Cardiac muscle cell (in vitro differentiated cells and primary cell): ENCODE measurements at places on chromosomes 6 and 20.

- no peak for DNase-seq
These were observed 101.5 kb downstream of the POPDC3 start for GRCh38 chr6:105078386-105078708.

- DNase-seq: no peak
These were observed 84.7 kb downstream of the CD164 start for GRCh38 chr6:109297406-109298110.

DNA sequence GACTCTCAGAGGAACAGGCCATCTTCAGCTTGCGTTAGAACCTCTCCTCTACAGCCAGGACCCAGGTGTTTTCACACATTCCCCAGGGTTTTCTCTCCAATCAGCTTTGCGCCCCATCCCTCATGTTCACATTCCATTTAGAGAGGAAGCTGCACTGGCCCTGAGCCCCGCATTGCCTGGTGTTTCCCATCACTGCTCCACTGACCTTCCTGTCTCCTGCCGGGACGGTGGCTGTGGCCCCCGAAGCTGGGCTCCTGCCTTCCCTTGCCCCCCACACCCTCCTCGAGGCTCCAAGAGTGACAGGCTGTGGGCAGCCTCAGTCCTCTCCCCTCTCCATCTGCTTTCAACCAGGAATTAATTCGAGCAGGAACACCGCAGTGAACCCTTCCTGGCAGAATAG lies 357.3 kb downstream of the THBS2 start:
- no peak for DNase-seq

- DNase-seq: no peak
These were observed 289.6 kb downstream of the RFPL4B start for GRCh38 chr6:112636650-112637262.

DNA sequence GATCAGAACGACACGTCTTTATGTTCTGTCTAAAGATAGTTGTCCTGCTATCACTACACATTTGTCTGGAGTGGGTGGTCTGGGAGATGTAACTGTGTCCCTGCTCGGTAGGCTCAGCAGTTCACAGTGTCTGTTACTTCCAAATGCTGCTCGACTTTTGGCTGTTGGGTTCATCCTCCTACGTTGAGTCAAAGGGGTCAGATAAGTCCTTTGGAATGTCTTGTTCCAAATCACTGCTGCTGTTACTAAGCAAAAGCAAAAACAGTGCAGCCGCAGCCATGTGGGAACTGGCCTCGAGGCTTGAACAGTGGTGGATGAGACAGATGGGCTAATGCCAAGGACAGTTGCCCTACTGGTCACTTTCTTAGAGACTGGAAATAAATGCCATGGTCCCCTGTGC lies 272.2 kb upstream of the MAP3K7 start:
- no peak for DNase-seq

- DNase-seq: peak; percentile 27
These were observed 110.6 kb downstream of the CDKAL1 start for GRCh38 chr6:20644667-20645370.

DNA sequence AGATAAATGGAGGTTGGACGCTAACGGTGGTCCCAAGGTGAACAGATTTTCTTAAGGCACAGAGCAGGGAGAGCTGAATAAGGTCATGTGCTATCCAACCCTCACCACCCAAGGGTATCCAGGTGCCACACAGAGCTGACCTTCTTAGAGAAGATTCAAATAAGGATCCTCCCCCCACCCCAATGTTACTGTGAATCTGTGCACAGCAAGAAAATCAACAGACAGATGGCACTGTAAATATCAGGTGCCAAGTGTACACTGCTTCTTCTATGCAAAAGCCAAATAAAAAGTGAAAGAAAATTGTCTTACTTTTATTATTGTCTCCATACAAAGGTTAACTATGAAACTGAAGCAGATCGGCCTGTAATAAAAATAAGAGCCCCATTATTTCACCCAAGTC lies 96.9 kb downstream of the PAK5 start:
- no peak for DNase-seq

DNA sequence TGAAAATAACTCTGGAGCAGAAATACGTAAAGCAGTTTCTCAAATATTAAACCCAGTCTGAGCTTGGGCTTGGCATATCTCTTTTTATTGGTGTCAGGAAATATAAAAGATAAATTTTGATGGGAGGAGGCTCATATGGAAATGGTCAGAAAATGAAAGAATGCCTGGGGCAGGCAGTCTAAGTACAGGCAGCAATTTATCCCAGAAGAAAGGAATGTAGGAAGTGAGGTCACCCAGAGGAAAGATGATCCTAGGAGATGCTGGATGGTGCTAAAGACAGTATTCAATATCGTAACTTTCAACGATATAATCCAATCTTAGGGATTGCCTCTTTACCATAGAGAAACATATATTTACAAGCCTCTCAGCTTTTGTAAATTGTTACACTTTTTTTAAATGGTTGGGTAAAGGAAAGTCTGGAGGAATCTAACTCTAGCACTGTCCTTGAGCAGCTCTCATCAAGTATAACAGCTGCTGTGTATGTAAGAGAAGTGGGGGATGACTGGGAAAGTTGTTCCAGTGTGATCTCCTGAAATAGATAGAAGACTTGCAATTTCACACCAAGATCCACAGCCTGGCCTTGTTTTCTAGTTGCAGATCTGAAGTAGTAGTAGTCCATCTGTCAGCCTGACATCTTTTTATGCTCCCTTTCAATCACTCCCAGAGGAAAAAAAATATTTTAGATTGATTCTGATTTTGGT lies 256.9 kb upstream of the SASH1 start:
- no peak for DNase-seq

DNA sequence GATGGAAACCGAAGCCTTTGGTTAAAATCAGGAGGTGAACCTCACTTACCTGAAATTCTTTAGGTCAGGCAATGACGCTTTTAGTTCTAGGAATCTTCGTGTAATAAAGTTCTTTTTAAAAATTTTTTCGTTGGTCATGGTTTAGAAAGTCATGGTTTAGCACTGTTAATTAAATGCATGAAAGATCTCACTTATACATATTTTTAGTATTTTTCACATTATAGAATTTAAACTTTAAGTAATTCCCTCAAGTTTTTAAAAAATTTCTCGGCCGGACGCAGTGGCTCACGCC lies 1.1 kb downstream of the DSE start:
- DNase-seq: no peak

DNA sequence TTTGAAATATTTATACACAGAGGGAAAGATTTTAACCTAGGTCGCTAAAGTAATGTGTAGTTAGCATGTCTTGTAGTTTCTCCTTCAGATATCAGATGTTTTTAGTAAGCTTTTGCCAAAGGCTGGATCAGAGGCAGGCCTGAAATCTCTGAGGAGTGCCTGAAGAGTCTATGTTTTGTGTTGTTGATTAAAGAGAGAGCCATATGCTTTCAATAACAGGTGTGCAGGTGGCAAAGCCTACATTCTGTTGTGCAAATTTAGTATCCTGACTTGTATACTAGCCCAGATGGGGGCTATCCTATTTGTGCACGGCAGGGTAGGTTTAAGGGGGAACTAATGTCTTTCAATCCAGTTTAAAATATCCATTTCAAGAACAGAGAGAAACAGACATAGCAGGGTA lies 167.1 kb upstream of the ATXN1 start:
- DNase-seq: no peak

GRCh38 chr6:31125162-31125561 lies 4.9 kb upstream of the CDSN start:
- DNase-seq: no peak

DNA sequence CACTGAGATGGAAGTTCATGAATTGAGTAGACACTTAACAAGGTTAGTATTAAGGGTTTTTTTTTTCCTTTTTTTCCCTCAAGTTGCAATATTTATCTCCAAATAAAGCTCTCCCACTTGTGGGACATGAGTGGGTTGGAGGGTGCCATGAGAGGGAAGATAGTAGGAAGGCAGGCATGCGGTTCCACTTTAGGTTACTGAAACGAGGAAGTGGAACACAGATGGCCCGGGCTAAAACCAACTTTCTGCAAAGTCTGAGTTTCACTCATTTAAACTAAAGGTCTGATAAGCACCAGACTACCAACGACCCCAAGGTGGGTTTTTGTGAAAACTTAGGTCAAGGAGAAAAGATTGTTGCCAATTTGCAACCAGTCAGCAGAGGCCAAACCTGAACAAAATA lies 42.2 kb downstream of the TBC1D7 start:
- DNase-seq: no peak

GRCh38 chr6:10643201-10643651 lies 51.2 kb downstream of the C6orf52 start:
- no peak for DNase-seq

DNA sequence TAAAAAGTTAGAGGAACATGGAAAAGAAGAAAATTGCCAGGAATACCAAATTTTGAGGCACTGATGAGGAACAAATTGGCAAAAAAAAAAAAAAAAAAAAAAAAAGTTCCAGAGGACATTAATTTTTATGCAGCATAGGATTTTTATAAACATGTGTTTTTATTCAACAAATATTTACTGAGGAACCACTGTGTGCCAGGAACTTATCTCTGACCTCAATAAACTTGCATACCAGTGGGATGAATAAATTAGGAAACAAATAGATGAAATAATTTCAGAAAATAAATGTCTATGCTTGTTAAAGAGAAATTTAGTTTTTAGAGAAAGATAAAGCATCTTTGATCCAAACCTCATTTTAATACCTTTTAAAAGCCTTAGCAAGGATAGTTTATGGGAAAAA lies 175.1 kb downstream of the PDE10A start:
- no peak for DNase-seq

GRCh38 chr20:39835130-39835842 lies 853.8 kb downstream of the MAFB start:
- DNase-seq: peak; percentile 12

DNA sequence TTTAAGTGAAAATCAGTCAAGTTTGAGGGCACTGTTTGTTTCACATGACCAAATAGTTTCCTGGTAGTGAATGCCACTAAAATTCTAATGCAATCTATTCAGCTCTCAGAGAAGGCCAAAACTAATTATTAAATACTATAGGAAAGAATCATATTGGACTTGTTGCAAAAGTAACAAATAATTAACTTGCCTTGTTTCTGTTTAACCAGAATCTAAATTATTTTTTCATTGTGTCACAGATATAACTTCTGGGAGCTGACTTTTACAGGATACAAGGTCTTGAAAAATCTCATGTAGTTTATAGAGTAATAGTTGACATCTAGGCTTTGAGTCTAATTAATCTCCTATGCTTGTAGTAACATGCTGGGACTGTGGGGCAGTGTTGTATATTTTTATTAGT lies 44.5 kb downstream of the PRSS35 start:
- DNase-seq: no peak

DNA sequence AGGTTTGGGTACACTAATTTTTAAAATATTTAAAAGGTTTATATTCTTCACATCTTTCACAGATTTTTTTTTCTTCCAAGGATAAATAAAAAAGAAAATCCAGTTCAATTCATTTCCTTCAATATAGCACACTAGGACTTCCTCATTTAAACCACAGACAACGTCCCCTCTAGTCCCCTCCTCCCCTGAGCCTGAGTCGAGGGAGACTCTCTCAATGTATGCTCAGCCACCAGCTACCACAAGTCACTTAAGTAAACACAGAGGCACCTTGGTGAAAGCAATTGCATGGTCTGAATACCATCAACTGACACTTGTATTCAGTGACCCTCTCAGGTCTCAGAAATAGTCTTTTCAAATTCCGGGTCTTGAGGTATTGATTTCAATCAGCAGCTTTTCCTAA lies 88.6 kb downstream of the SIM1 start:
- peak; percentile 52 for DNase-seq

DNA sequence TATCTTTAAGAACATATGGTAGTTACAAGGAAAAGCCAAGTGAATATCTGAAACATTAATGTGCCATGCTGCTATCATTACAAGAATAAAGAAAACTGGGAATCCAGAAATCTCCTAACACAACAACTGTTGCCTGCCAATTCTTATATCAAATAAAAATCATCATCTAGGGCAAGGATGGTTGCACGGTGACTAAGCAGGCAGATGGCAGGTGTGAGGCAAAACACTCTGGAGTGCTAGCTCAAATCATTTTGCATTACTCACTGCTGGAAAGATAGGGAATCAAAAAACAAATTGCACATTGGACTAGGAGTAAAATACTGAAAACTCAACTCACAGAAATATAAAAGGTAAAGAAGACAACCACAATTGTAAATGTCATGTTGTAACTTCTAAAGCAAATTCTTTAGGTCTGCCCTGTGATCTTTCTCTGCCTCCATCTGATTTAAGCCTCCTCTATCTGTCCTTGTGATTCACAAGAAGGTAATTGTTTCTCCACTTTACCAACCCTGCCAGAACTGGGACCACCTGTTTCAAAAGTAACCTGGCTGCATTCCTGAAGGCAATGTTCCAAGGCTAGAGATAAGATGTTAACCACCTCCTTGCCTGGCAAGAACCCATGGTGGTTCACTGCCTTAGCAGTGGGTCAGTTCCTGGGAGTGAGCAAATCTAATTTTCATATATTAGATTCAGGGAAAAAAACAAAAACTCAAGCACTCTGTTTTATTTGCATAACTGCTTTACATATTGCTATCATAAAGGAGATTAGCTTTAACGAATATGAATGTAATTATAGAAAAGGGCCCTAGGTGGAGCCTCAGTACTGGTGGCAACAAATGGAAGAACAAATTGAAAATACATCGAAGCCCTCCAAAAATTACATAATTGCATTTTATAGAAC lies 33.1 kb upstream of the LCA5 start:
- peak; percentile 54 for DNase-seq

DNA sequence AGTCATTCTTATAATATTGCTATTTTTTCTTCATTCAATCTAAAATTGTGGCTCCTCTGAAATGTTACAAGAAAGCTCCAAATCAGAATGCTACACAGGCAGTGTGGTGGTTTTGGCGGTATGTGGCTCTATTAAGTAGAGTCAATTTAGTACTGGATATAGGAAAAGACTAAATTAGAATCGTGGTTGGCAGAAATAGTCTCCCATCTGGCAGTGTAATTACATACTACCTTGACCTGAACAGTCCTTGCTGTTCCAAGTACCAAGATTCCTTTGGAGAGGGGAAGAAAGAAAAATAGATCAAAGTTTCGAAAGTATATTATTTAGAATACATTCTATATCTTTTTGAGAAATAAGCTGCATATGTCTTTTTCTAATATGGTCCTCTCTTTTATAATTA lies 78.2 kb downstream of the C6orf118 start:
- DNase-seq: no peak

DNA sequence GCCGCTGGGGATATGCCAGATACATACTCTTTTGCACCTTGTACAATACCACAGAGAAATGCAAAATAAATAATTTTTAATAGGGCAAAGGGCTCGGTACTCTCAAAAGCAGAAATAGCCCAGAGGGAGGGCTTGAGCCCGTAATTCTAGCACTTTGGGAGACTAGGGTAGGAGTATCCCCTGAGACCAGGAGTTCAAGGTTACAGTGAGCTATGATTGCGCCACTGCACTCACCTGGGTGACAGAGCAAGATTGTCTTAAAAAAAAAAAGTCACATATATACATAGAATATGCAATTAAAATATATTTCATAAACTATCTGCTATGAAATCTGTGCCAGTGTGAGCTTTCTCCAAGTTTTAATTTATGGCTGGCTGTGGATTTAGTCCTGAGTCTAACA lies 818 bp upstream of the TRMT11 start:
- DNase-seq: no peak

GRCh38 chr6:6599468-6599873 lies 11.0 kb downstream of the LY86 start:
- DNase-seq: no peak

- no peak for DNase-seq
These were observed 13.6 kb downstream of the FAM83B start for GRCh38 chr6:54860132-54860531.

GRCh38 chr6:1409774-1410465 lies 20.5 kb downstream of the FOXF2 start:
- no peak for DNase-seq

- no peak for DNase-seq
These were observed 203.3 kb downstream of the SLC24A3 start for GRCh38 chr20:19415786-19416185.

GRCh38 chr20:18279242-18279641 lies 9.1 kb upstream of the ZNF133 start:
- DNase-seq: no peak
